ENCODE measurements at places on chromosomes 11 and 22.

DNA sequence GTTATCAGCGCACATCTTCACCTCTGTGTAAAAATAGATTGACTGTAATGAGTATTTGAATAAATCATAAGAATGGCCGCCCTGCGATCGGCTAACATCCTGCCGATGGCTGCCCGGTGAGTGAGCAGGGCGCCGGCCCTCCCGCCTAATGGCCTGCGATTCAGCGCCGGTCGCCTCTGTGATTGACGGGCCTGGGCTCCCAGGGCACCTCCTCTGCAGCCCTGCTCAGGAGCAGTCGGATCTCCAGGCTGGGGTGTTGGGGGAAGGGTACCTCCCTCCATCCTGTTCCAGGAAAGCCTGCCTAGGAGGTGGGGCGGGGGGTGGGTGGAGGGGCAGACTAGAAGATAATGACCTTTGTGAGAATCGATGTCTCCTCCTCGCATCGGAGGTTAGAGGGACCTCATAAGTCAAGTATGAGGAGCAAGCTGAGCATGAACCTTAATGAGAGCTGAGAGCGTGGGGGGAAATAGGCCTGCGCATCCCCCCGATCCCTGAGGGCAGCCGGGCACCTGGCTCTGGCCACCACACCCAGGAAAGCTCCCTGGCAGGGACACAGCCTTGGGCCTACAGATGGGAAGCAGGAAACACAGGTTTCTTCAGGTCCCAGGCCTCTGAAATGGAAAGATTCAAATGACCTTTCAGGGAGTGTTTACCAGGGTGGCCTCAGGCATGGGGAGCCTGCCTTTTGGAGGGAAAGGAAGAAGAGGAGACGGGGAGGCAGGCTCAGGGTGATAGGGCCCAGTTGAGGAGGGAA, 71.7 kb downstream of the PKNOX2 start:
- DNase-seq, result no peak

- no peak for DNase-seq
Observed at GRCh38 chr22:48701296-48702030, 1126.2 kb downstream of the BRD1 start.

DNA sequence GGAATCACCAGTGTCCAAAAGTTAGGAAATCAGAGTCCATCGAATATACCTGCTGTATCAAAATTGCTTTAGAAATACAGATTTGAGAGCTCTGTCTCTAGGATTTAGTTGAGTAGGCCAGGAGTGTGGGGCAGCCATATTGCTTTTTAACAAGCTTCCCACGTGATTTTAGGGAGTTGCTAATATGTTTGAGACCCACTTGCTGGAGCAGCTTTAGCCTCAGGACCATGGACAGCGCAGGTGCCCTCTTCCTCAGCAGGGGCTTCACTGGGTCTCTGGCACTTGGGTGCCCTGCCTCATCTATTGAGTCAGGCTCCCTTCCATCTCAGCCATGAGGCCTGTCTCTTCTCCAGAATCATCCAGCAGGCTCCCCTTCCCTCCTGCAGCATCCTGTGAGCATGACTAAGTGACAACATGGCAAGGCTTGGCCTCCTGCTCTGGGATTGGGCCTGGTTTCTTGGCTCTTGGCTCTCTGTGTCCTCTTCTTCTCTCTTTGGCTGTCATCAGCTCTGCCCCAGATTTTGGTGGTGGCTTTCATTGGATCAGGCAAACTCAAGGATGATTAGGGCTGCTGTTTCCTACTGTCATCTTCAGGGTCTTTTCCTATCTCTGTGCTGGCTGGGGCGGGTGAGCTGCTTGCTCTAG, 70.0 kb downstream of the SGSM1 start:
- DNase-seq, result no peak

DNA sequence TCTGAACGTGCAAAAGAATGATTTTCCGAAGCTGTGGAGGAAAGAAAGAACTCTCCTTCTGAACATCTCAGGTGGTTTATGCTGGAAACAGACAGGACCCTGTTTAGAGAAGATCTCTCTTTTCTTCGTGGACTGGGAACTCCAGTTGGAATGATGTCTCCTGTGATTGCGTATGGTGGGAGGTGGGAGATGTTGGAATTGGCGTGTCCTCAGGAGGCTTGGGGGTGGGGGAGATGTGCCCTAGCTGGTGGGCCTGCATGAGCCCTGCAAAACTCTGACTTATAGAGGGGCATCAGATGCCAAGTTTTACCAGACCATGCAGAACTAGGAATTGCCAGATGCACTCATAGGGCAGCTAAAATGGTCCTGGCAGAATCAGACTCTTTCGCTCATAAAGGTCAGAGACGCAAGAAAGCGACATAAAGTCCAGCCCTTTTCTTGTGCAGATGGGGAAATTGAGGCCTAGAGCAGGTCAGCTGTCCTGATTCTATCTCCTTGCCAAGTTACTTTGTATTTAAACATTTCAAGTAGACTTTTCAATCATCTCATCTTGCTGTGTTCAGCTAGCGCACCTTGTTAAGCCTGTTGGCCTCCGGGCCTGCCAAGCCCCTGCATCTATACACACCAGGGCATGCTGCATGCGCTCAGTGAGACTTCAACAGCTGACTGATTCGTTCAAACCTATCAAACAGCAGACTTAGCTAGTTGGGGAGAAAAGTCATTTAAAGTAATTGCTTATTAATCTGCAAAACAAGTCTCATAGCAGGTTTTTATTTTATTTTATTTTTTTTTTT, 34.2 kb upstream of the EHF start:
- no peak for DNase-seq

Data from effector CD8-positive, alpha-beta T cell (primary cell).